Ascending aorta (tissue), 2 donors: ENCODE measurements at places on chromosomes 3 and 15. TPM values are rescaled to one million over a fixed set of nuclear protein-coding genes. Genes with fewer than 3 reads are reported as not detected.
A peak's percentile ranks its signal among the peaks of the same experiment; 100 is the strongest.

- DNase-seq: no peak
- no peak overlapping the region for H3K27ac ChIP-seq
- no peaks in the 10 kb centered on the region for H3K4me1 ChIP-seq
- H3K27me3 ChIP-seq: no peaks in the 10 kb centered on the region
These were observed 241.6 kb downstream of the KCNMB2 start for GRCh38 chr3:178777718-178778411.

DNA sequence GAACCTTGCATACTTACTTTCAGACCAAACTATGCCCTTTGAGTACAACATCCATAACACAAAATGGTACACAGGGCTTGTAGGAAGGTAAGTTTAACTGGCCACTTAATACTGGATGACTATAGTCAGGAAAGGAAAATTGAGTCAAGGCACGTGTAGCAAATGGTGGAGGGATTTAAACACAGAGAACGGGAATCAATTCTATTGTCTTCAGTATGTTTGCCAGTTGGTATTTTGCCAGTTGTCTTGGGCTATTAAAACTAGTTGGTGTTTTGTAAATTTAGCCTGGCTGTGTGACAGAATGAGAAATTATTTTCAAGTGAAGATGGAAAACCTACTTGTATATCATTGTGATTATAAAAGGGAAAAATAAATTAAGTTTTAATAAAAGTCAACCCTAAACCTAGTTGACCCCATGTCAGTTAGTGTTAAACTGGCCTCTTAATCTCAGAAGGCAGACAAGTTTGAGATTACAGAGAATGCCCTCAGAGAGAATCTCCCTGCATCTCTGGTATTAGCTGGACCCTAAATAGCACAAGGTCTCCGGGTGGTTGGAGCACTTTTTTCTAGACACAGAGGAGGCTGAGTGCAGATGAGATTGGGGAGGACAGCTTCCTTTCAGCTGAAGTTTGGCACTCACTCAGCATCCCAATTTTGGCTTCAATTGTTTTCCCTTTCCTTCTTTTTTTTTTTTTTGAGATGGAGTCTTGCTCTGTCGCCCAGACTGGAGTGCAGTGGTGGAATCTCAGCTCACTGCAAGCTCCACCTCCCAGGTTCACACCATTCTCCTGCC, 91.2 kb downstream of the MB21D2 start:
- no peaks in the 10 kb centered on the region for H3K36me3 ChIP-seq
- no peak for DNase-seq

DNA sequence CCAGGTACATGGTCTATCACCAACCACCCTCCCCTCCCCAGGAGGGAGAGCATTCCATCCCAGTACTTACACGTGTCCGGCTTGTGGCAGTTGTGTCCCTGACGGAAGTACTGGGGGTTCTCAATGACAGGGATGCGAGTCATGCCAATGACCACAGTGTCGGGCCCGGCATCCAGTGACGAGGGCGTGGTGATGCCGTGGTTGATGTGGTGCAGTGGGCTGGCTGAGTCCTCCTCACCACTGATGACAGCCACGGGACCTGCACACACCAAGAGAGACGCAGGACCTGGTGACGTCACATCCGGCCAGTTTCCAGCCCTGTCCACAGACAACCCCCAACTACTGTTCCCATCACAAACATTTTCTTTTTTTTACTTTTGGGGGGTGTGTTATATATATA, 223.8 kb downstream of the NTRK3 start:
- DNase-seq: no peak
- no peak overlapping the region for H3K4me3 ChIP-seq
- peaks cover 13% of the 10 kb centered on the region for H3K36me3 ChIP-seq
- H3K27ac ChIP-seq: no peak overlapping the region

- H3K27ac ChIP-seq: no peak overlapping the region
- H3K36me3 ChIP-seq: no peaks in the 10 kb centered on the region
- DNase-seq: no peak
- H3K4me3 ChIP-seq: no peak overlapping the region
- H3K4me1 ChIP-seq: no peaks in the 10 kb centered on the region
- no peaks in the 10 kb centered on the region for H3K27me3 ChIP-seq
These were observed 17.3 kb upstream of the SUCNR1 start for GRCh38 chr3:151856118-151856517.

GRCh38 chr15:74857671-74858368, 14.9 kb upstream of the ULK3 start:
- DNase-seq: no peak
- no peak overlapping the region for H3K4me3 ChIP-seq
- H3K4me1 ChIP-seq: no peaks in the 10 kb centered on the region
- H3K27me3 ChIP-seq: no peaks in the 10 kb centered on the region

DNA sequence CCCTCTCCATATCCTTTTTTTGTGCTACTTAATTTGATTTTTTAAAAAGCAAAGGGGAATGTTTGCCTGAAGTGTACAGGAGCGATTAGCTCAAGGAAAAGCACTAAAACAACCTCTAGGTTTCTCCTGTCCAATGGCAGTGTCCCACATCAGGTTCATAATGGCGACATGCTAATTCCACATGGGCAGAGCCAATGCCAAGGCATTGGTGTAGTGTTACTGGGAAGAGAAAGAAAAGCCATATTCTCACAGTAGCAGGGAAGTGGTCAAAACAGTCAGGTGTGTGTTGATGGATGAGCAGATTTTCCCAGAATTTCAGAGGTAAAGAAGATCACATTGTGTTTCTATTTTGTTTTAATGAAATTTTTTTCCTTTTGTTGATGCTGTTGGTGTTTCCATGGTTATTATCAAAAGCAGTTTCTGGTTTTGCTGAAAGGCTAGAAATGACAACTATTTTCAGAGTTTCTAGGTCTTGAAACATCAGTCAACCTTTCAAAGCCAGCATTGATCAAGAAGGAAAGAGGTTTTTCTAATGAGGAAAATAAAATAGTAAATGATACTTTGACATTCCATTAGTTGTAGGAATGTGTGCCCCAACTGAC, 65.2 kb downstream of the FNDC3B start:
- H3K4me1 ChIP-seq: peaks cover 57% of the 10 kb centered on the region
- no peak overlapping the region for H3K4me3 ChIP-seq
- no peaks in the 10 kb centered on the region for H3K36me3 ChIP-seq

DNA sequence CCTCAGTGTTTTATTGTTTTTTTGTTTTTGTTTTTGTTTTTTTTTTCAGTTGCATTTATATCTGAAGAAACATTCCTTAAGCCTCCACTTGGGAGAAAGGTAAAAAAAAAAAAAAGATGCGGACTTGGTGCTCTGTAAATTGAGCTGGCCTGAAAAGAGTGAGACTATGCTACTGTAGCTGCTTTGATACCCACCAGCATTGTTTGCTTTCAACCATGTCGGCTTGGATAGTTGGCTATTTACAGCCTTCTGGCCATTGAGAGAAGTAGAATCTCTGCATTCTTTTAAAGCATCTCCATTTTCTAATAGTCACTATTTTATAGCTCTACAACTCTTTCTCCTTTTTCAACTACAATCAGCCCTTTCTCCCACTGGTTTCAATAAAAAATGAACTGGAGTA, 149.6 kb downstream of the ZIC4 start:
- DNase-seq: no peak
- no peak overlapping the region for H3K27ac ChIP-seq
- no peaks in the 10 kb centered on the region for H3K27me3 ChIP-seq
- H3K4me1 ChIP-seq: no peaks in the 10 kb centered on the region
- no peak overlapping the region for H3K4me3 ChIP-seq

DNA sequence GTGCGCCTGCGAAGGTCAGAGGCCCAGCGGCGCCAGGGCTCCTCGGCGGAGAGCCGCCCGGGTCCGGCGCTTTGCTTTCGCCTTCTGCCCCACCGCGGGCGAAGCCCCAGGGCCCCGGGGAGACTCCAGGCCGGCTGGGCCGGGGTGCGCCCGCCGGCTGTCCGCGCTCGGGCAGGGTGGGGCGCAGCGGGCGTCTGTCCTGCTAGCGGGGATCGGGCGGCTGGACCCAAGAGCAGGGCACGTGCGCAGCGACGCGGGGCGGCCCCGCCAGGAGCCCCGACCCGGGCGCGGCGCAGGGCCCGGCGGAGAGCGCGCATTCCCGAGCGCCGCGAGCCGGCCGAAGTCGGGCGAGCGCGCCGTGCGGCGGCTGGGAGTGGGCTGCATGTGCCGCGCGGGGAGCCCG, 569 bp upstream of the ALDH1A3 start:
- no peaks in the 10 kb centered on the region for H3K4me1 ChIP-seq
- peak overlapping the region; percentile 66 for H3K4me3 ChIP-seq
- peaks cover 7% of the 10 kb centered on the region for H3K27me3 ChIP-seq
- no peaks in the 10 kb centered on the region for H3K36me3 ChIP-seq
- DNase-seq: no peak
- no peak overlapping the region for H3K27ac ChIP-seq

DNA sequence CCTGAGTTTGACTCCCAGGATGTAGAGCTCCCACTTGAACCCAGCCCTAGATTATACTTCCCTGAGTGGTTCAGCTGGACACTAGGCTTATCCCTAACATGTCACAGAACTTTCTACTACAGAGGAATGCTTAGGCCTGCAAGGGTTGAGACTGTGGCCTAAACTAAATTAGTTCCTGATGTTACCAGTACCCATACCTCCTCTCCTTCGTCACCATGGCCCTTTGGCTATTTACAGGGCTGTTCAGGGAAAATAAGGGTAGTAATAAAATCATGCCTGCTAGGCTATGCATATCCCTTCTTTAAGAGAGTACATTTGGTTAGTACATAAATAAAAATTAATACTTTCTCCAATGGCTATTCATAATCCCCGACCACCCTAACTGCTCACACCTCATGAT, 356.4 kb upstream of the RASGRP1 start:
- H3K27ac ChIP-seq: no peak overlapping the region
- no peaks in the 10 kb centered on the region for H3K4me1 ChIP-seq
- DNase-seq: no peak
- H3K27me3 ChIP-seq: no peaks in the 10 kb centered on the region
- H3K36me3 ChIP-seq: no peaks in the 10 kb centered on the region
- H3K4me3 ChIP-seq: no peak overlapping the region

DNA sequence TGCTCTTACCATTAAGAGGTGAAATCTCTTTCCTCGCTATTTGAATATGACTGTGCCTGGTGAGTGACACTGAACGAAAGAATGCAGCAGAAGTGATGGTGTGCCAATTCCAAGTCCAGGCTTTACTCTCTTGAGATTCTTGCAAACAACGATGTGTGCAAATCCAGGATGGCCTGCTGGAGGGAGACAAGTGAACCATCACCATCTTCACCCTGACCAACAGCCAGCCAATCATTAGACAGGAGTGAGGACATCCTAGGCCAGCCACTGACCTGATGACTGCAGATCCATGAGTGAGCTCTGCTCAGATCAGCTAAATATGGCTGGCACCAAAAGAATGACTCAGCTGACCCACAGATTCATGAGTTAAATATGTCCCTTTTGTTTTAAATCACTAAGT, 878.0 kb downstream of the PDCD6IP start:
- H3K4me3 ChIP-seq: no peak overlapping the region
- no peaks in the 10 kb centered on the region for H3K27me3 ChIP-seq
- DNase-seq: no peak
- H3K27ac ChIP-seq: no peak overlapping the region
- H3K36me3 ChIP-seq: no peaks in the 10 kb centered on the region

DNA sequence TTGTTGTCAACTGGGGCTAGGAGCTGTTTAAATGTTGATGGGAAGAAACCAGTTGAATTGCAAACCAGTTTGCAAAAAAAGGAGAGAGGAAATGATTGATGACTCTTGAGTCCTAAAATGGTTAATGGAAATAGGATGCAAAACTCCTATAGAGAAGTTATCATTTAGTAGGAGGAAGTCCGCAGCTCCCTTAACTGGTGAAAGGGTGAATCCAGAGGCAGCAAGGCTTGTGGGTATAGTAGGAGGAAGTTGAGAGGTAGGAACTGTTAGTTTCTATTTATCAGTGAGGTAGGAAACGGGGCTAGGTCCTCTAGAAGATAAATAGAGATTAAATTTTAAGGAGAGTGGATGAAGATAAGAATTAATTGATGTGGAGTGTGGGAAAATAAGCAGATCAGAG, 15.4 kb downstream of the IREB2 start:
- DNase-seq: no peak
- H3K4me3 ChIP-seq: no peak overlapping the region
- no peaks in the 10 kb centered on the region for H3K36me3 ChIP-seq
- no peak overlapping the region for H3K27ac ChIP-seq
- H3K4me1 ChIP-seq: peaks cover 42% of the 10 kb centered on the region

- H3K4me3 ChIP-seq: peak overlapping the region; percentile 68
- peaks cover 17% of the 10 kb centered on the region for H3K4me1 ChIP-seq
- no peak for DNase-seq
- H3K36me3 ChIP-seq: no peaks in the 10 kb centered on the region
- H3K27ac ChIP-seq: peak overlapping the region; percentile 98
These were observed 1.7 kb downstream of the TBC1D5 start for GRCh38 chr3:17740721-17741141.

GRCh38 chr3:143247073-143247472, 127.5 kb downstream of the CHST2 start:
- H3K27me3 ChIP-seq: no peaks in the 10 kb centered on the region
- no peaks in the 10 kb centered on the region for H3K4me1 ChIP-seq
- no peaks in the 10 kb centered on the region for H3K36me3 ChIP-seq

GRCh38 chr15:52727815-52728214, 48.6 kb upstream of the ATOSA start:
- H3K4me3 ChIP-seq: no peak overlapping the region
- no peak for DNase-seq
- no peaks in the 10 kb centered on the region for H3K4me1 ChIP-seq
- H3K27ac ChIP-seq: no peak overlapping the region
- no peaks in the 10 kb centered on the region for H3K36me3 ChIP-seq
- no peaks in the 10 kb centered on the region for H3K27me3 ChIP-seq

DNA sequence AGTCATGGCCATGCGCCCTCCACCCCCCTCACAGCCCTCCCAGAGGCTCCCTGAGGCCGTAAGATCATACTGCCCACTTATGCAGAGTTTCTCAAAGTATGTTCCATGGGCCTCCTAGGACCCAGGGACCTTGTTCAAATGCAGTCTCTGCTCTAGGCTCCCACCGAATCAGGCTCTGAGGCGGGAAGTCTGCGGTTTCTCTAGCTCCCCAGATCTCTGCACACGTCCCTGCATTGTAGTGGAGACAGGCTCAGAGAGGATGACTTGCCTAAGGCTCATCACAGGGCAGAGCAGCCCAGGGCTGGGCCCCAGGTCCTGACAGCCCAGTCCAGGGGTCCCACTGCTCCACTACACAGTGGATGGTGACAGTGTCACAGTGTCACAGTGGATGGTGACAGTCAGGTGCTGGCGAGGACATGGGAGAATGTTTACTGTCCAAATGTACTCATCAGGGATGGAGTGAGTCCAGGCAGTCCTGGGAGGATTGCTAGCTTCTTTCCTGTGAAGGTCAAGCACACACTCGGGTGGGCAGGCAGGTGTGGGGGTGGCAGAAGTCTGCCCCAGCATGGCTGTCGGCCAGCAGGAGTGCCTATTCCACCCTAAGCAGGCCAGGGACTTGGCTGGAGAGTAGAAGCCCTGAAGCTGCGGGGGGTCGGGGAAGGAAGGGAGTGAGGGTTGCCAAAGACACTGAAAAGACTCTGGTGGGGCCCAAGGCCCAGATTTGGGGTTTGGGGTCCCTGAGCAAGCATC, 12.4 kb downstream of the ANKRD63 start:
- H3K27me3 ChIP-seq: no peaks in the 10 kb centered on the region
- no peak overlapping the region for H3K27ac ChIP-seq
- H3K36me3 ChIP-seq: no peaks in the 10 kb centered on the region
- H3K4me3 ChIP-seq: no peak overlapping the region
- no peaks in the 10 kb centered on the region for H3K4me1 ChIP-seq

- H3K27me3 ChIP-seq: no peaks in the 10 kb centered on the region
These were observed 588.3 kb upstream of the SEMA6D start for GRCh38 chr15:47129033-47129432.

The SLITRK3 gene
- total RNA-seq: not detected

The C3orf20 gene
- total RNA-seq: not detected

The NRG4 gene
- total RNA-seq: not detected

The TMEM207 gene
- total RNA-seq: not detected

The GP5 gene
- total RNA-seq: 0.11 TPM

The METTL6 gene
- total RNA-seq: 8.0 TPM

The ILDR1 gene
- not detected for total RNA-seq

The CD47 gene
- total RNA-seq: 24.5 TPM

The SNUPN gene
- total RNA-seq: 6.7 TPM

The SH2D7 gene
- not detected for total RNA-seq

The LIPH gene
- total RNA-seq: 6.9 TPM

The RGMA gene
- 76.7 TPM for total RNA-seq
